Kidney epithelial cell (primary cell): ENCODE measurements at places on chromosomes 6 and 20. TPM values are rescaled to one million over a fixed set of nuclear protein-coding genes. Genes with fewer than 3 reads are reported as not detected.

- no peak for DNase-seq
Observed at GRCh38 chr6:139600919-139601475, 226.5 kb upstream of the CITED2 start.

ZSCAN12 gene
- 6.5 and 6.7 TPM in 2 replicates for total RNA-seq

DNA sequence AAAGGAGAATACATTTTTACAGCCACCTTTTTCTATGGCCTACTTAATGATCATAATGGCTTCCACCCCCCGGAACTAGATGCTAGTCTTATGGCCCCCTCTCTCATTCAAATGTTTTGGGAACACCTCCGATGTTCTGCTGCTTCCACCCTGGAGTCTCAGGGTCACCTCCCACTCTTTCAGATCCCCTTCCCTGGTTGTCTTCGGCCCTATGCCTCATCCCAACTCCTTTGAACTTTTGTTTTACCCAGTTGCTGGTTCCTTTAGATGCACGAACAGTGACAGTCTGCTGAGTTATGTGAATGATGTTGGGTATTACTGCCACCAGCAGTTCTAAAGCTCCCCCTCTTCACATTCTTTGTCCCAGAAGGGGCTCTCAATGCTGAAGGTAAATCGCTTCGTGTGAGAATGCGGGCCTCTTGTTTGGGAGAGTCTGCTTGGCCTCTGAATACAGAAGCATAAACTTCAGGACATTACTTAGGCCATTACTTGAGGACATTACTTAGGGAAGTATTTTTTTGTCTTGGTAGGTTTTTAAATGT, 309.1 kb downstream of the SOX4 start:
- no peak for DNase-seq

NRM gene
- total RNA-seq = 8.9 and 10.4 TPM in 2 replicates

DNA sequence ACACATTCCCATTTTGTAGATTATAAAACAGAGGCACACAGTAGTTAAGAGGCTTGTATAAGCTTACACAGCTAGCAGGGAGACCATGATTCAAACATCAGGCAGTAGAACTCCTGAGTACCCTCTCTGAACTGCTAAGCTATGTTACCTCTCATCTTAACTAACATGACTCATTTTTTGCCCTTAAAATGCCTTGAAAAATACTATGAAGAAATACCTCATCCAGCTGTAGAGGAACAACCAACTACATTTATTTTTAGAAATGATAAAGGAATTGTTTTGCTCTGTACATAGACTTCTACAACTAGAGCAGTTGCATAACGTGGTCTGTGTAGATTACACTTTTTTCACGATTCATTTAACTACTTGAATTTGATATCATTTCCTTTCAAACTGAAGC, 102.1 kb downstream of the FLRT3 start:
- DNase-seq = peak; percentile 42

DNA sequence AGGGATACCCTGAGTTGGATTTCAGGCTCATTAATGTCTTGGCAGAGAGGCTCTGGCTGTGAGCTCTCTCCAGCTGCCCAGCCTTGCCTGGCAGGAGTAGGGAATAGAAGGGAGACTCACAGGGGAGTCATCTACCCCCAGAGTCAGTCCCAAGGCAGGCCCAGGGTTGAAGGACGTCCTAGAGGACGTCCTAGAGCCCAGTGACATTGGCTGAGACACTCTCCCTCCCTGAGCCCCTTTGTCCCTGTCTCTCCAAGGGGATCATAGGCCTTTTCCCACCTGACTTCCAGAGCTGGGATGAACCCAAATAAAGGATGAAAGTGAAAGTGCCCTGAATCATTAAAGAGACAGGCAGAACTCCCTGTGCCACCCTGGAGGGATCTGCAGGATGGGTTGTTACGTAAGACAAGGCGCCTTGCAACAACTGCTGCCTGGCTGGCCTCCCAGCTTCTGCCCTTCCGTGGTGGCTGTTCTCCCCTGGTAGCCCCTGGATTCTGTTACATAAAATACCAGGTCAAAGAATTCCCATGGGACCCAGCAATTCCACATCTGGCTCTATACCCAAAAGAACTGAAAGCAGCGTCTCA, 53.6 kb upstream of the SIRPA start:
- DNase-seq = no peak

GRCh38 chr6:56144538-56145324, 102.6 kb downstream of the COL21A1 start:
- peak; percentile 10 for DNase-seq

ELOVL2 gene
- total RNA-seq = 0.27 and 0.84 TPM in 2 replicates

PIM1 gene
- total RNA-seq = 18.2 and 19.5 TPM in 2 replicates

TP53TG5 gene
- total RNA-seq = not detected in 2 replicates

TPD52L1 gene
- 57.7 and 63.3 TPM in 2 replicates for total RNA-seq

PGC gene
- not detected in 2 replicates for total RNA-seq

DNA sequence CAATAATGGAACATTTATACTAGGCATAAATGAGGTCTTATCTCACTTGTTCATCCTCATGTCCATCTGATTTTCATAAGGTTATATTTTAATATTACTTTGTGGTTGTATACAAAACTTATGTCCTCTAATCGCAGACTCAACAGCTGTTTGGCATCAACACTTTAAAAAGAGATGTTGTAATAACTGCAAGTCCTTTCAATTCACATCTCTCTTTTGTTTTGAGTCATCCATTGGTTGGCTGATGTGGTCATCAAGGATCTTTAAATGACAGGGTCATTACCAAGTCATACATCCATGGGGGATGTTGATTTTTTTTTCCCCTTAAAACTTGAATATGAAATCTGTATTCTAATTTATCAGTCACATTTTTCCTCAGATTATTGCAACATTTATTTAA, 299.4 kb upstream of the NRSN1 start:
- DNase-seq = no peak
